Foreskin keratinocyte (primary cell): ENCODE measurements at places on chromosomes 1 and 21.

- no peak for DNase-seq
These were observed 243.4 kb downstream of the RGS7 start for GRCh38 chr1:241113557-241113956.

DNA sequence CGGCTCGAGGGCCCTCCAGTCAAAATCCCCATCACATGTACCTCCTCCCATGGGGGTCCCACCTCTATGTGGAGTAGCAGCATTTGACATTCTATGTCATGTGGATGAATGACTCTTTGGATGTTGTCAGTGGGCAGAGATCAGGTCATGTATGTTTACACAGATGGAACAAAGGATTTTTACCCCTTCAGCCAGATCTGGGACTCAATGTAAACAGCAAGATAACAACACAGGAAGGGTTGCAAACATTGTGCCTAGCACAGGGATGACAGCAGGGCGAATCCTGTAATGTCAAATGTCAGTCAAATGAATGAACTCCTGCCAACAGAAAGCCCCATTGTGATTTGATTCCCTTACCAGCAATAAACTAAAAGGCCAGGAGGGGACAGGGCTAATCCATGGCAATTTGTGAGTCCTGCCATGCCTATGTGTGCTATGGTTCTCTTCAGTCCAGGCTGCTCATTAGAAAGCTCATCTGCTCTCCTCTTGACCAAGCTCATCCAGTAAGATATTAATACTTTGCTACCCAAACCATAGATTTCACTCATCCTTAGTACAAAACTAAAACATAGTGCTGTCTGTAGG, 60.3 kb downstream of the PGBD5 start:
- DNase-seq: no peak

- no peak for DNase-seq
These were observed 14.2 kb downstream of the AADACL3 start for GRCh38 chr1:12730156-12730555.

DNA sequence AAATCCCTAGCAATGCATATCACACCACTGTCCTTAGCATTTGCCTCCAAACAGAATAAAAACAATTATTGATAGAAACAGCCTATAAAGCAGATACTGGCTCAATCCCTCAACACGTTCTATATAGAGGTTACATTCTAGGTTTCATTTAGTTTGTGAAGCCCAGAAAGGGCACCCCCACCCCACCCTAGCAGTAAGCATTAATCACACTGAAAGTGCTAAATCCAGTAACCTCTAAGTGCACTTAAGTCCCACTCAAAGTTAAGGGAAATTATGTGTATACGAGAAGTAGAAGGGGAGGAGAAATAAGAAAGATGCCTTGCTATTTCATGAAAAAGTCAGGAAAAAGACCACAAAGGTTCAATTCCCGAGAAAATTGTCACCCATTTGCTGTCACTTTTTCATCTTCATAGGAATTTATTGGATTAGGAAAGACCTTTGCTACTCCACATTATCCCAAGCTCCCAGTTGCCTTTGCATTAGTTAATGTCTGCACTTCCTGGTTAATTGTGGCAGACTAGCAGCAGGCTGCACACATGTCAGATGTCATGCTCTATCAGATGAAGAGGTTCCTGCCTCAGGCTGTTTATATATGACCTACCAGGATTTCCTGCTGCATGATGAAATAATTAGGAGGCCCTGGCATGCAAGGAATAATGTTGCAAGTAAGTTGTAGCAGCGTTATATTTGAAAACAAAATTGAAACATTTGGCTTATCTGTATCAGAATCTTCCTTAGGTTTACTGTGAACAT, 54.5 kb upstream of the LHX8 start:
- no peak for DNase-seq

- no peak for DNase-seq
These were observed 64.0 kb upstream of the KCNK2 start for GRCh38 chr1:215018555-215018954.

- DNase-seq: no peak
These were observed 84.9 kb downstream of the C1orf21 start for GRCh38 chr1:184471686-184472085.

DNA sequence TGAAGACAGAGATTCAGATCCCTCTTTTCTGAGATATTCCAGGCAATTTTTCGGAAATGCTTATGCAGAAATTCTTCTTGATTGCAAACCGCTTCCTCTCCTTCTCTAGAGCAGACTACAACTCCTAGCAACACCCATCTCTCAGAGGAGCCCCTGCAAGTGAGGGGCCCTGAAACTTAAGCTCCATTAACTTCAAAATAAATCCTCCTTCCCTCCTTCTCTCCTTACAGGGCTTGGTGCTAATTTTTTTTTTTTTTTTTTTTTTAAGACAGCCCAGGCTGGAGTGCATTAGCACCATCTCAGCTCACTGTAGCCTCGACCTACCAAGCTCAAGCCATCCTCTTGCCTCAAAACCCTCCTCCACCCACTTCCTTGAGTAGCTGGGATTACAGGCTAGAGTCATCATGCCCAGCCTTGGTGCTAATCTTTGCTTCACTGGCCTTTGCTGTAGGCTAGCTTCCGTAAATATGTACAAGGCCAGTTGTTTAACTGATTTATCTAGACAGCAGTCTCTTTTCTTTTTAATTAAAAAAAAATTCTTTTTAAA, 30.2 kb upstream of the SFPQ start:
- DNase-seq: no peak

DNA sequence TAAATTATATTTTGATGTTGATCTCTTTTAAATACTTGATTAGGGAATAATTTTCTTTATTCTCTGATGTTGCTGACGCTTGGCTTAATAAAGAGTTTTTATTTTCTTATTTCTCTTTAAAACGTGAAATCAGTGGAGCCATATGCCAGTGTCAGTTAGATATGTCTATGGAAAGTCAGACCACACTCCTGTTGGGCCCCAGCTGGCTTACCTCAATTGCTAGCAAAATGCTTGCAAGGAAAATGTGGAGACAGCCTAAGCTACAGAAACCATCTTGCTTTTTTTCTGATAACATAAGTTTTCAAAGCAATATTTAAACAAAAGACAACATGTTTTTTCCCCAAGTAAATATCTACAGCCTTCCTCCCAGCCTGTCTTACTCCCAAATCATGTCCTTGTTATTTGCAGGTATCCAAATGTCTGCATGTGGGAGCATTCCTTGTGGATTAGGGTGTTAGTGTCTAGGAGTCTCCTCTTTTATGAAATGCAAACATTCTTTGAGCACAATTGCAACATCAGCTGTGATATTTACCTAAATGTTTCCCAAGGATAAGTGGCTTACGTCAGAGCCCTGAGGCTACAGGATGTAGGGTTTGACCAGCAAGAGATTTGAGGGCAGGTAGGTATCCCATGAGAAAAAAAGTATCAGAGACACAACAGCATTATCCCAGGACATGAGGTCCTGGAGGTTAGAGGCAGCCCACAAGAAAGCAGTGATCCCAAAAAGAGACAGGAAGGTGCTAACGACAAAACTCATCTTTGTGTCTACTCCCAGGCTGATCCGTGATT, 117.2 kb upstream of the KCNJ15 start:
- DNase-seq: peak; percentile 98

GRCh38 chr1:35587736-35588135, 14.6 kb downstream of the TFAP2E start:
- DNase-seq: no peak

DNA sequence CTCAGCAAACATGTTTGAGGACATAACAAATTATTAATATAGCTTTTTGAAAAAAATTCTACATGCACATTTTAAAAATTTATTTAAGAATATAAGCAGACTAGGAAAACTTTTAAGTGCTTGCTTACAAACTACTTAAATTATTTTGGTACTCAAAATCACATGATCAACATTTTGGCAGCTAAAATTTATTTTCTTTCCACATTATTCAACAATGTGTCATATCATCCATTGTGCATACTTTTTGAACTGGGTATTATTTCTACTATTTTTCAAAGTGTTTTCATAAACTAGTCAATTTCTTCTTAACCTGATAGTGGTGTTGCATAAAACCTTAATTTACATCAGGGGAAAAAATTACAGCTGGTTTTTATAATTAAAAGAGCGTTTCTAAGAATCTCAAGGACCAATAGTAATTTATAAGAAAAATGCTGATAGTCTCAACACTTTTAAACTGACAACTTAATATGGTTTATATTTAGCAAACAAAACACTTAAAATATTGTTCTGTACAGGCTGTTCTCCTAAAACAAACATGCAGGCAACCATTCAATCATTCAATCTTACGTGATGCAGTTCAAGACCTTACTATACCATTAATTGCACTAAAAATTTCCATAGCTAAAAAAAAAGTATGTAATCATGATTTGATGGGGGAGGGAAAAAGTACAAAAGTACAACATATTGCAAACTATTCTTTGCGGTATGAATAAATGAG, 105.0 kb downstream of the GPATCH2 start:
- DNase-seq: no peak

DNA sequence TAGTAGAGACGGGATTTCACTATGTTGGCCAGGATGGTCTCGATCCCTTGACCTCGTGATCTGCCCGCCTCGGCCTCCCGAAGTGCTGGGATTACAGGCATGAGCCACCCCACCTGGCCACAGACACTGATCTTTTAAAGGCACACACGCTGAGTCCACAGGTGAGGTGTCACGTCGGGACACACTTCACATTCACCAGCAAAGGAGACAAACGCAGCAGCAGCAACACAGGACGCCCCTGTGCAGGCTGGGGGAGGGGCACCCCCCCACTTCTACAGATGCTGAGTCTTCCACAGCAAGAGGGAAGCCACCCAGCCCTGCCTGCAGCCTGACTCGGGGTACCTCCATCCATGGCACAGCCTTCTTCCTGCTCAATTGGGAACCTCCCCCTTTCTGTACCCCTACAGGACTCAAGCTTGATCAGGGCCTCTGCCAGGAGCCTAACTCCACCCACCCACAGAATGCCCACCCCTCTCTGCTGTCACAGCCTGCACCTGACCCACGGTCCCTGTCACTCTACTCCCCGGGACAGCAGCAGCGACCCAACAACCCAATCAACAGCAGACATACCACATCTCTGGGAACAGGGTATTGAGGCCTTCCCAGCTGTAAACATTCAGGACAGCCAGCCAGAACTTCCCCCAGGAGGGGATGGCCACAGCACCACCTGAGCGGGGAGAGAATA, 9.5 kb downstream of the LSS start:
- no peak for DNase-seq

GRCh38 chr21:33011462-33011861, 14.3 kb upstream of the OLIG2 start:
- DNase-seq: peak; percentile 96

GRCh38 chr1:25899792-25900191, 6.4 kb downstream of the STMN1 start:
- no peak for DNase-seq

GRCh38 chr1:231013391-231014015, 26.6 kb downstream of the FAM89A start:
- DNase-seq: peak; percentile 83

DNA sequence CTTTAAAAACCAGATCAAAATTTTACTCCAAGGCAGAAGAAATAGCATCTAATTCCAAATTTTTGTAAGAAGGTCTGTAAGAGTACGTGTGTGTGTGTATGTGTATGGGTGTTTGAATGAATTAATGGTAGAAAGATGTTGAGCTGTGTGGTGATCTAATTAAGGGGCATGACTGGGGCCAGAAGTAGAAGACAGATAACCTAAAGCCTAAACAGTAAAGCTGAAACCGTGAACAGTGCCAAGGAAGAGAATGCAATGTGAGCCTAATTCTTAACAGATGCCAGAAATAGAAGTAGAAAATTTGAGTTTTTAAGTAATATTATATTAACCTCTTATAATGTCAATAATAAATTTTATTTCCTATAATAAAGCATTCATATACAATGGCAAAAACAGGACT, 38.2 kb downstream of the BRINP3 start:
- no peak for DNase-seq

DNA sequence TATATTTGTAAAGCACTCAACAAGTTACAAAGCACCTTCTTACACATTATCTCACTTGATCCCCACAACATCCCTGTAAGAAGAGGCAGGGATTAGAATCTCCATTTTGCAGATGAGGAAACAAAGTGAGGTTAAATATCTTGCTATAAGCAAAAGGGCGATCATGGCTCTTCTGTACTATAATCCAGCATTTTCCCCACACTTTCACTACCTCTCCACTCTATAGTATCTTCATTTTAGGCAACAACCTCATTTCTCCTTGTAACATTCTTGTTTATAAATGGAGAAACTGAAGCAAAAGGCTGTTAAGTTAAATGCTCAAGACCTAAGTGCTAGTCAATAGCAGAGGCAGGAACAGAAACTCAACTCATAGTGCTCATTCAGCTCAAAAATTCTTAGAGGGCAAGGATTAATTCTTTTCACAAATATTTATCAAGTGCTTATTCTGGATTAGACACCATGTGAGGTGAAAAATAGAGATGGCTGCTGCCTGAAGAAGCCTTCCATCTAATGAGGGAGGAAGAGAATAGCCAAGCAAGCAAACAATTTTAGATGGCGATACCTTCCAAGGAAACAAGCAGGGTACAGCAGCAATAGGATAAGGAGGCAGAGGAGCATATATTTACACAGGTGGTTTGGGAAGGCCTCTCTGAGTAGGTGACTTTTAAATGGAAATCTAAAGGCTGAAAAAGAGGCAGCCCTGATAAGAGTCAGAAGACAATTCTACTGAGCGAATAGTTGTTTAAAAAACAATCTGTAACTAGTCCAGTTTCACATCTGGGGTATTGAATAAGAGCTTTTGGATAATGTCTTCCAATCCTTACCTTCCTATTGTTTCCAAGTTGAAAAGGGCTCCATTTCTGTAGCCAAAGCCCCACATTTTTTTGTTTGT, 3.5 kb downstream of the ERRFI1 start:
- no peak for DNase-seq

DNA sequence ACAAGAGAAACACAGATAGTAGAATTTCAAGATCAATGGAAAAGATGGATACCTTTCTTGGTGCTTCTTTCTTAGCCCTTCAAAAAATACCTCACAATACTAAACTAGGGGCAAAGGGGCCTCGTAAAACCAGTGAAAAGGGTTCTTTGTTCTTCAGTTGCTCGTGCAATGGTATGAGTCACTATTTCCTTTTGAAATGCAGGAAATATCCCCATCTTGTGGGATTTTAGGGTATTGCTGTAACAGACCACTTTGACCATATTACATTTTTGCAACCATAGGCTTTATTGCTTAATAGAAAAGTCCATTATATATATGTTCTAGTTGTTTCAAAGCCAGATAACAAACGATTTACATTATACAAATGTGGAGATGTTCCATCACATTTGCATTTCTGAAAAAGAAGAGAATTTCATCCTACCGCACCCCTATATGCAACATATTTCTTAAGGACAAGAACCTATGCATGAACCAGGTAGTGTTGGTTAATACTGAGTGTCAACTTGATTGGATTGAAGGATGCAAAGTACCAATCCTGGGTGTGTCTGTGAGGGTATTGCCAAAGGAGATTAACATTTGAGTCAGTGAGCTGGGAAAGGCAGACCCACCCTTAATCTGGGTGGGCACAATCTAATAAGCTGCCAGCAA, 88.6 kb upstream of the PKN2 start:
- DNase-seq: peak; percentile 18

- DNase-seq: no peak
These were observed 14.8 kb downstream of the IBA57 start for GRCh38 chr1:228180271-228180958.

GRCh38 chr1:29259802-29260441, 23.6 kb downstream of the PTPRU start:
- DNase-seq: no peak
